Bladder microvascular endothelial cell (primary cell): ENCODE measurements at places on chromosomes 11 and 22. TPM values are rescaled to one million over a fixed set of nuclear protein-coding genes. Genes with fewer than 3 reads are reported as not detected.

FAR1 gene
- total RNA-seq = 56.5 and 113 TPM in 2 replicates

DERL3 gene
- total RNA-seq = 0.38 and 0.49 TPM in 2 replicates

LARGE2 gene
- total RNA-seq = not detected in 2 replicates

PDE3B gene
- 0.13 and 0.16 TPM in 2 replicates for total RNA-seq

HTR3B gene
- total RNA-seq = not detected in 2 replicates

GDPD4 gene
- not detected in 2 replicates for total RNA-seq

OR56A1 gene
- total RNA-seq = not detected in 2 replicates

FXYD6 gene
- under 0.01 and 0.38 TPM in 2 replicates for total RNA-seq

EFCAB6 gene
- total RNA-seq = under 0.01 and 0.50 TPM in 2 replicates

DTX4 gene
- 0.32 and 68.3 TPM in 2 replicates for total RNA-seq

CARD18 gene
- not detected in 2 replicates for total RNA-seq

OR5A1 gene
- total RNA-seq = not detected in 2 replicates

TRIM49 gene
- not detected in 2 replicates for total RNA-seq

HIRA gene
- total RNA-seq = 14.7 and 28.5 TPM in 2 replicates

ACRV1 gene
- not detected in 2 replicates for total RNA-seq

TBX10 gene
- not detected in 2 replicates for total RNA-seq

USH1C gene
- not detected in 2 replicates for total RNA-seq

CRYBA4 gene
- total RNA-seq = not detected in 2 replicates

TTC36 gene
- total RNA-seq = 0.49 and 1.3 TPM in 2 replicates

CDCA5 gene
- 8.1 and 8.6 TPM in 2 replicates for total RNA-seq

CD6 gene
- total RNA-seq = under 0.01 TPM in 1 of 2 replicates, not detected in the other

OR5P2 gene
- not detected in 2 replicates for total RNA-seq

MMP10 gene
- 2.1 and 22.0 TPM in 2 replicates for total RNA-seq

C11orf52 gene
- total RNA-seq = 0.16 and 0.25 TPM in 2 replicates

KCTD14 gene
- 0.25 and 0.32 TPM in 2 replicates for total RNA-seq

CHRM1 gene
- total RNA-seq = not detected in 2 replicates

MAML2 gene
- 3.2 and 8.7 TPM in 2 replicates for total RNA-seq

RIC3 gene
- total RNA-seq = not detected in 2 replicates
